ENCODE measurements at places on chromosomes 5 and 9.

- no peak for DNase-seq
These were observed 422.7 kb downstream of the TLE1 start for GRCh38 chr9:81266674-81267073.

DNA sequence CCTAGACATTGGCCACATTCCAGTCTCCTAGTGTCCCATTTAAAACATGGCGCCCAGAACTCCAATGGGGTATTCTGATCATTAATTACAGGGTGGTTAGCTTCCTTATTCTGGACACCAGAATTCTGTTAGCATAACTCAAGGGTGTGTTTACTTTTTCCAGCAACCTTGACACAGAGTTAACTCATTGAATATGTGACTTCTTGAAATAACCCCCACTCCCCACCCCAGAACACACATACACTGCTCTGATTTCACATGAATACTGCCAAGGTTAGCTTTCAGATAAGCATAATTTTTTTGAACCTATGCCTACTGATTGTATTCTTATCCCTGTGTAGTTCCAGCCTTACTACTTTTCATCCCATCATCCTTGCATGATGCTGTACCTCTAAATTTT, 151.1 kb downstream of the SMARCA2 start:
- DNase-seq = no peak

- no peak for DNase-seq
These were observed 40.2 kb upstream of the FBXW11 start for GRCh38 chr5:172046593-172046992.

DNA sequence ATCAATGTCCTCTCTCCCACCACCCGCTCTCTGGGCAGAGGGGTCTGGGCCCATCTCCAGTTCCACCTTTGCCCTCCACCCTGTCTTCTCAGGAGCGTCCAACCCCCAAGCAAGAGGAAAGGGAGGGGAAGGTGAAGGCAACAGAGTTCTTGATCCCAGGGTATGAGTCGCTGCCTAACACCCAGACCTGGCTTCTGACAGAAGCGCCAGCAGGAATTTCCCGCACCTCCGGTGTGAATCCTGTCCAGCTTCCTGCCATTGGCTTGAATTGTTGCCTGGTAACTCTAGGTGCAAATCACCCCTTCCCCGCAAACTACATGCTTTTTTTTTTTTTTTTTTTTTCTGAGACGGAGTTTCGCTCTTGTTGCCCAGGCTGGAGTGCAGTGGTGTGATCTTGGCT, 84.2 kb upstream of the IER5L start:
- no peak for DNase-seq

DNA sequence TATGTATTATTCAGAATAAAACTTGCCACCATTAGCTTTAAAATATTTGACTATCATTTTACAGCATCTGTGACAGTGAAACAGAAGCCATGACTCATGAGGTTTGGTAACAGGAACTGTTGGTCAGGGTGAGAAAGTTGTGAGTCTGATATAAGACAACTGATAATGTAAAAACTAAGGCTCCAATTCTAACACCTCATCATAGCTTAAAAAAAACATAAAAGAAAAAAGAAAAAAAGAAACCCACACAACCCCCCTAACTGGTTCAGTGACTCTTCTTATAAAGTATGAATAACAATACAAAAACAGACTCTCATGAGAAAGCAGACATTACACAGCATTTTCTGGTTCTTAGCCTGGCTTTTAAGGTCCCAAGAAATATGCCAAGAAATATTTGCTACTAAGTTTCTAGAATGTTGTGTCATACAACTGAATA, 85.8 kb downstream of the MRPS27 start:
- no peak for DNase-seq

- DNase-seq = no peak
These were observed 28.1 kb downstream of the FYB1 start for GRCh38 chr5:39191216-39191615.

DNA sequence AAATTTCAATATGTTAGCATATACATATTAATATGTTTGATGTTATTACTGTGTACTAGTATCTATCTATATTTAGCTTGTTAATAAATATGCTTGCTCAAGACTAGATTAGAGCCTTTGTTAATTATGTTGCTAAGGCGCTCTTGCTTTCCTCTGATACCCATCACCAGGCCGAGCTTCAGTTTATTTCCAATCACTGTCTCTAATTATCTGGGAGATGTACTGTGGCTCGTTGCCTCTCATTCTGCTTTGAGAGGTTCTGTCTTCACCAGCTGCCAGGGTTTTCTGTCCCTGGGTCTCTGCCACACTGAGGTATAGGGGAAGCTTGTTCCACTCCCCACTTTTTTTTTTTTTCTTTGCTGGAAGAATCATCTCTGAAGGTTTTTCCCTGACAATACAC, 21.0 kb upstream of the TAF11L2 start:
- no peak for DNase-seq

- no peak for DNase-seq
These were observed 79.9 kb downstream of the ACTL7B start for GRCh38 chr9:108775901-108776306.

DNA sequence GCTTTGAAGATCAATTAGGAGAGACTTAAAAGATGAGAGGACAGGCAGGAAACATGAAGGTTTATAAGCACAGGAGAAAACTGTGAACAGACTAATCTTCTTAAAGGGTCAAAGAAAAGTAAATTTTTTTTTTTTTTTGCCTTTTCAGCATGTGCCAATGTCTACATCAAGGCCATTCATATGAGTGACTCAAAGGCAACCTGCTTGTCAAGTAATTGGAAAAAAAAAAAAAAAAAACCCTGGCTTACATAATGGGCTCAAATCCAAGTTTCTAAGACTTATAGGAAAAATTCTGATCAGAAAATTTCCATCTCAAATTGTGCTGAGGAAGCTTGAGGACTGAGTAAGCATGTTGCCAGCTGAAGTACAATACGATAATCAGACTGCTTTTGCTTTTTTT, 15.9 kb downstream of the PPP2R2B start:
- no peak for DNase-seq

DNA sequence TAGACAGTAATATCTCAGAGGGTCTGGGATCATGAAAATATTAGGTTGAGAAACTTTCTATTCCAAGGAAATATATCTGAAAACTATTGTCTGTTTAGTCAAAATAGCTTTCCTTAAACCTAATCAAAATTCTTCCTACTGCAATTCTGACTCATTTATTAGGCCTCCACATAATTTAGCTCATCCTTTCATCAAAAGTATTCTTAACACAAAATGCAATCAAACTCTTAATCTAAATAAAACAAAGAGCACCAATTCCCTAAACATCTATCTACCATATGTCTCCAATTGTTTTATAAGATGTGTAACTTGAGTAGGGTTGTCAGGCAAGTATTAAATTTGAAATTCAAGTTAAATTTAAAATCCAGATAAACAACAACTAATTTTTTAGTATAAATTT, 142.1 kb downstream of the PLK2 start:
- DNase-seq = no peak

DNA sequence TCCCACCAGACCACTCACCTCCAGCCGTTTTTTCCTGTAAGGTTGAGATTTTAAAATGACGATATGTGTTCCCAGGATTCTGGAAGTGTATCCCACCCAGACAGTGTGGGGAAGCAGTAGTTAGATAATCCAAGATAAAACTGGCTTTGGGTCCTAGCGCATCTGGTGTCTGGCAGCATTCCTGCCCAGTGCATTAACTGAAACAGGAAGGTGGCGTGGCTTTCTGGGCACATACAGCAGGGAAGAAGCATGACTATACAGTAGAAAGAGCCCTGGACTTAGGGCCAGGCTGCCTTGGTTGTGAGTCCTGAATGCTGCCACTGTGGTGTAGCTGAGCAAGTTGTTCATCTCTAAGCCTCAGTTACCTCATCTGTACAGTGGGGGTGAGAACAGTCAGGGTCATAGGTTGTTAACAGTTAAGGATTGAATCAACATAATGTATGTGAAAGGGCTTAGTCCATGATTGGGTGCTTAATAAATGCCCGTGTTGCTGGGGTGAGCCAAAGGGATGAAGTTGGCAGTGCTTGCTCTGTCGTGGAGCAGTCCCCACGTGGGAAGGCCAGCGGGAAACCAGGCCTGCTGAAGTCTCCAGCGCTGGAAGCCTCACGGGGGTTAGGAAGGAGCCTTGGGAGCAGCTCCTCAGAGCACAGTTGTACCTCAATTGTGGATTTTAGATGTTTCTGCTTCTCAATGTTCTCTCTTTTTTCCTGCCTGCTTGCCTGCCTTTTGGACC, 18.0 kb downstream of the CLTA start:
- no peak for DNase-seq

- DNase-seq = no peak
These were observed 157.0 kb upstream of the TRPC7 start for GRCh38 chr5:136522217-136522956.

DNA sequence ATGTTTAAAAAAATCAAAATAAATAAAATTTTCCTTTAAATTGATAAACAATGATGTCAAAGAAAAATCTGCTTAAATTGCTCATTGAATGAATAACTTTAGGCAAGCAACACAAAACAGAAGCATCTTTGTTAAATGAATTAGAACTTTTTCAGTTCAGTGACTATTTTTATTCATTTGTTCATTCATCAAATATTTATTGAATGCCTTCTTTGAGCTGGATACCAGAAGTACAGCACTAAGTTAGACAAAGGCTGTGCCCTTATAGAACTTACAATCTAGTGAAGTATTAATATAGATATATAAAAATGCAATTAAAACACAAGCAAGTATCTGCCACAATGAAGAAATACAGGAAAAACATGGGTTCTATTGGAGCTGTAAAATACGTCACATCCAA, 10.8 kb downstream of the FNIP1 start:
- no peak for DNase-seq

- DNase-seq = no peak
These were observed 18.0 kb downstream of the RPS14 start for GRCh38 chr5:150431574-150431973.

GRCh38 chr9:126283799-126284465, 42.7 kb upstream of the MVB12B start:
- DNase-seq = no peak

DNA sequence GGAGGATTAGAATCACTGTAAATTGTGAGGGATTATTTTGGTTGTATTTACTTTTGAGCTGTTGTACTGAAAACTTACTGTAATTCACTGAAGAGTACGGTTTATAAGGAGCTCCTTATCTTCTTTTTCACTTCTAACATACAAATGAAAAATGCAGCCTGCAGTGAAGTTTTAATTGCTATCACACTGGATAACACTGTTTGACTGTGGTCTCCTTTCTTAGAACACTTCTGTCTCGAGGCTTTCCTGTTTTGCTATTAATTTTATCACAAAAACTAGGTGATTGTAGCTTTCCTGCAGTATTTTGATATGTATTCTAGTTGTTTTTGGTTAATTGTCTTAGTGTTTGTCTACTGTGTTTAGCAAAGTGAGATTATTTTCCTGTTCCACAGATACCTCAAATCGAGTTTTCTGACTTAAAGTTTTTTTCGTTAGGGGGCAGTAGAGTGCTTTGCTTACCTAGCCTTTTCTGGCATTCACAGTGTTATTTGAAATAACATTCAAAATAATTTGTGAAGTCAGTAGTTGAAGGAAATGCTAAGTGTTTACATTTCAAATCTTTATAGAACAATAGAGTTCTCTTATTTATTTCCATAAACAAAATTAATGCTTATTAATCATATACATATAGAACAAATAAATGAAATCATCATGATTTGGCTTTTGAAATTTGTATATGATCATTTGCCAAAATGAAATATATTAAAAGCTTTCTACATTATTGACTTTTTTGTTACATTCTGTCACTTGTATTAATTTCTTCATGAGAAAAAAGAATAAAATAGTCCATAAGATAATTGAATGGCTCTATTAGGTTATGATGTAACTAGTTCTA, 52.9 kb downstream of the COMMD10 start:
- DNase-seq = no peak

DNA sequence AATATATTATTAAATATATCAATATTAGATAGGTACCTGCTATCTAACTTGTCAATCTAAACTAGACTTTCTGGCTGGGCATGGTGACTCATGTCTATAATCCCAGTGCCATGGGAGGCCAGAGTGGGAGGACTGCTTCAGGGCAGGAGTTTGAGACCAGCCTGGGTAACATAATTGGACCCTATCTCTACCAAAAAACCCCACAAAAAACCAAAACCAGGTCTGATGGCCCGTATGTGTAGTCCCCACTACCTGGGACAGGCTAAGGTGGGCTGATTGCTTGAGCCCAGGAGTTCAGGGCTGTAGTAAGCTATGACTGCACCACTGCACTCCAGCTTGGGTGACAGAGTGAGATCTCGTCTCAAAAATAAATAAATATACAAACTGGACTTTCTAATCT, 55.0 kb downstream of the PJA2 start:
- DNase-seq = no peak

DNA sequence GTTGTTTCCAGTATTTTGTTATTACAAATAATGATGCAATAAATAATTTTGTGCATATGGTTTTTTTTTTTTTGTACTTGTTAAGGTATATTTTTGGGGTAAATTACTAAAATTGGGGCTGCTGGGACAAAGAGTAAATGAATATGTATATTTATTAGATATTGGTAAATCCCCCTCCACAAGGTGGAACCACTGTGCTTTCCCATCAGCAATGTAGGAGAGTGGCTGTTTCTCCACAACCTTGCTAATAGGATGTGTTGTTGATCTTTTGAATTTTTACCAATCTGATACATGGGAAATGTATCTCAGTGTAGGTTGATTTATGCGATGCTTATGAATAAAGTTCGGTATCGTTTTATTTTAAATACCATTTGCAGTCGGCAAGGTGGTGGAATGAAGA, 118.1 kb downstream of the TRPM3 start:
- no peak for DNase-seq

GRCh38 chr5:59038798-59039295, 456.0 kb downstream of the RAB3C start:
- DNase-seq = no peak

- DNase-seq = no peak
These were observed 493.3 kb upstream of the ADAMTS16 start for GRCh38 chr5:4646715-4647375.

GRCh38 chr9:128892221-128892921, 10.4 kb downstream of the LRRC8A start:
- no peak for DNase-seq

DNA sequence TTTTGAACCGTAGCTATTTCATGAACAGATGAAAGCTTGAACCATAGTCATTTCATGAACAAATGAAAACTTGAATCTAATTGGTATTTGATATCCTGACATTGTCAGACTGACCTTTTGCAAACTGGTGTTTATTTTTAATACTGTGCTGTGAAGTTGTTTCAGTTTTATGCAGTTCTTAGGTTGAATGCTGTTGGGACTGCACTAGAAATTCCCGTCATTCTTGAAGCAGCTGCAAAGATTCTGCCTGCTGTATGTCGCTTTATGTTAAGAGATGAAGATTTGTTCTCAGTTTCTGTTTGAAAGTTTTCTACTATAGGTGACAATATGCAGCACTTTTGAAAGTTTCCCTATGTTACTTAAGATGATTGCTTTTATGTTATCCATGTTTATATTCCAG, 22.5 kb upstream of the FAM120AOS start:
- no peak for DNase-seq

DNA sequence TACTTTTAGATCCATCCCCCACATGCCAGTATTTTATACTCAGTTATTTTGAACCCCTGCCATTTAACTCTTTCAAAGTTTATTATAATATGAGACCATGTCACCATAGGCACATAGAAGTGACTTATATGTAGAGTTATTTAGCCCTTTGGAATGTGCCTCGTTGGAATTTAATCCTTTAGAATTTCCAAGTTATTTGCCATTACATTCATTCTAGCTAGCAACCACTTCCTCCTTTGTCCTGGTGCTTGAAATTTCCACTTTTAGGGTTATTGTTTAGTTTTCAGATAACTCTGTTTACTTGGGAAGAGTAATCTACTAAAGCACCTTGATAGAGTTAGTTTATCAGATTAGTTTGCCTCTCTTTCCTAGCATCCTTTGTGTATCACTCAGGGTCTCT, 82.8 kb upstream of the TLE1 start:
- no peak for DNase-seq
